ENCODE measurements at places on chromosomes 16 and 17.

DNA sequence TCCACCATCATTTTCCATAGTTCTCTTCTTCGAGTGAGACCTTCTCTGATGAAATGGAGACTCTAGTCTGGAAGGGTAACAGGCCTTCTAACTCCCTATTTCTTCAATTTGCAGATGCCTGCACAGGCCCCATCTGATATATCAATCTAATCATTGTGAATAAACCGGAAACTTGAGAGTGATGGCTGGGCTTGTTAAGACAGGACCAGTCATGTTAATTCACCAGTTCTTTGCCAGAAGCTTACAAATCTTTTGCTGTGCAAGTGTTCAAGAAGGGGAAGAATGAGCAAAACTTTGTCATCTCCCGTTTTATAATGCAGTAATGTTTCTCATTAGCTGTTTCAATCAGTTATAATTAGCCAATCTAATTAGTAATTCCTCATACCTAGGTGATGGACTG, 1561.3 kb upstream of the GOT2 start:
- DNase-seq: no peak
- H3K4me1 ChIP-seq: no peaks in the 10 kb centered on the region
- H3K27ac ChIP-seq: no peak overlapping the region
- H3K36me3 ChIP-seq: peaks cover 3% of the 10 kb centered on the region
- no peaks in the 10 kb centered on the region for H3K27me3 ChIP-seq
- H3K4me3 ChIP-seq: no peak overlapping the region

- H3K27me3 ChIP-seq: no peaks in the 10 kb centered on the region
- H3K4me1 ChIP-seq: peaks cover 20% of the 10 kb centered on the region
- DNase-seq: no peak
- no peak overlapping the region for H3K4me3 ChIP-seq
Measured at GRCh38 chr17:7491583-7491982, 7.4 kb downstream of the POLR2A start.

DNA sequence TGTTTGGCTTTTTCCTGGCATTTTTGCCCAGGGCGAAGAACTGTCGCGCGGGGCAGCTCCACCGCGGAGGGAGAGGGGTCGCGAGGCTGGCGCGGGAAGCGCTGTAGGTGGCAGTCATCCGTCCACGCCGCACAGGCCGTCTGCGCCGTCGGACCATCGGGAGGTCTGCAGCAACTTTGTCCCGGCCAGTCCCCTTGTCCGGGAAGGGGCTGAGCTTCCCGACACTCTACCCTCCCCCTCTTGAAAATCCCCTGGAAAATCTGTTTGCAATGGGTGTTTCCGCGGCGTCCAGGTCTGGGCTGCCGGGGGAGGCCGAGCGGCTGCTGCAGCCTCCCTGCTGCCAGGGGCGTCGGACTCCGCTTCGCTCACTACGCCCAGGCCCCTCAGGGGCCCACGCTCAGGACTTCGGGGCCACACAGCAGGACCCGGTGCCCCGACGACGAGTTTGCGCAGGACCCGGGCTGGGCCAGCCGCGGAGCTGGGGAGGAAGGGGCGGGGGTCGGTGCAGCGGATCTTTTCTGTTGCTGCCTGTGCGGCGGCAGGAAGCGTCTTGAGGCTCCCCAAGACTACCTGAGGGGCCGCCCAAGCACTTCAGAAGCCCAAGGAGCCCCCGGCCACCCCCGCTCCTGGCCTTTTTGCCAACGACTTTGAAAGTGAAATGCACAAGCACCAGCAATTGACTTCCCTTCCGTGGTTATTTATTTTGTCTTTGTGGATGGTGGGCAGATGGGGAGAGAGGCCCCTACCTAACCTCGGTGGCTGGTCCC, 2.3 kb upstream of the CBX4 start:
- H3K27me3 ChIP-seq: peaks cover 89% of the 10 kb centered on the region
- no peak overlapping the region for H3K27ac ChIP-seq

- H3K36me3 ChIP-seq: peaks cover 10% of the 10 kb centered on the region
- DNase-seq: no peak
- H3K27ac ChIP-seq: no peak overlapping the region
- H3K4me3 ChIP-seq: peak overlapping the region; percentile 98
- peaks cover 12% of the 10 kb centered on the region for H3K4me1 ChIP-seq
Measured at GRCh38 chr17:47831934-47832327, 461 bp downstream of the LRRC46 start.

GRCh38 chr17:19344311-19345066, 18.0 kb downstream of the B9D1 start:
- H3K27me3 ChIP-seq: no peaks in the 10 kb centered on the region
- DNase-seq: peak; percentile 9
- no peak overlapping the region for H3K27ac ChIP-seq
- peaks cover 4% of the 10 kb centered on the region for H3K36me3 ChIP-seq
- H3K4me1 ChIP-seq: peaks cover 19% of the 10 kb centered on the region

DNA sequence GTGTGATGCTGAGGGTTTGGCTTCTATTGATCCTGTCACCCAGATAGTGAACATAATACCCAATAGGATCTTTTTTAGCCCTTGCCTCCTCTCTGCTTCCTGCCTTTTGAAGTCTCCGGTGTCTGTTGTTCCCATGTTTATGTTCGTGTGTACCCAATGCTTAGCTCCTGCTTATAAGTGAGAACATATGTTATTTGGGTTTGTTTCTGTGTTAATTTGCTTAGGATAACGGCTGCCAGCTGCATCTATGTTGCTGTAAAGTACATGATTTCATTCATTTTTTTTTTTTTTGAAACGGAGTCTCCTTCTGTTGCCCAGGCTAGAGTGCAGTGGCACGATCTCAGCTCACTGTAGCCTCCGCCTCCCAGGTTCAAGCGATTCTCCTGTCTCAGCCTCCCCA, 23.0 kb downstream of the DUS2 start:
- peaks cover 9% of the 10 kb centered on the region for H3K36me3 ChIP-seq
- no peak for DNase-seq
- H3K27me3 ChIP-seq: no peaks in the 10 kb centered on the region
- no peak overlapping the region for H3K27ac ChIP-seq
- H3K4me1 ChIP-seq: no peaks in the 10 kb centered on the region
